ENCODE measurements at places on chromosomes 7 and 10.

- DNase-seq: no peak
Measured at GRCh38 chr10:14601326-14601725, 173.4 kb downstream of the FAM107B start.

- no peak for DNase-seq
Measured at GRCh38 chr7:134845461-134845860, 66.0 kb downstream of the CALD1 start.

DNA sequence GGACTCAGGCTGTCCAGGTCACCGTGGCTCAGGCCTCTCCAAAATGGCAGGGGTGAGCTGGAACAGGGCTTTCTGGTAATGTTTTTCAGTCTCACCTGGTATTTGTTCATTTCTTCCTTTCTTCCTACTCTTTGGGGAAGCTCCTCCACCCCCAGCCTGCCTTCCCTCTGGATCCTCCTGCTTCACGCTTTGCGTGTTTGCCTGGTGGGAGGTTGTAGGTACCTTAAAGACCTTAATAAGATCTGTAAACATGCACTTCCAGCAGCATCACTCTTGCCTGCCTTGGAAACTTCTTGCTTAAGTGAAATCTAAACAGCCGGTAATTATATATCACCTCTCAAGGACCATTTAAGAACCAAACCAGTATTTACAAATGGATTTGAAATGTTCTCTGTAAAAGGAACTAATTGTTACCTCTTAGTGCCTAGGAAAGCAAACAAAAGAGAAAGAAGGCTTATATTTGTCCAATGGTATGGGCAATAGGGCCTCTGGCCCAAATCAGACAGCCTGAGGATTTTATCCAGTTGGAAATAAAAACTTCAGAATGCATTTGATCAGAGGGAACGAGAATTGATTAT, 339.9 kb downstream of the CCSER2 start:
- no peak for DNase-seq

DNA sequence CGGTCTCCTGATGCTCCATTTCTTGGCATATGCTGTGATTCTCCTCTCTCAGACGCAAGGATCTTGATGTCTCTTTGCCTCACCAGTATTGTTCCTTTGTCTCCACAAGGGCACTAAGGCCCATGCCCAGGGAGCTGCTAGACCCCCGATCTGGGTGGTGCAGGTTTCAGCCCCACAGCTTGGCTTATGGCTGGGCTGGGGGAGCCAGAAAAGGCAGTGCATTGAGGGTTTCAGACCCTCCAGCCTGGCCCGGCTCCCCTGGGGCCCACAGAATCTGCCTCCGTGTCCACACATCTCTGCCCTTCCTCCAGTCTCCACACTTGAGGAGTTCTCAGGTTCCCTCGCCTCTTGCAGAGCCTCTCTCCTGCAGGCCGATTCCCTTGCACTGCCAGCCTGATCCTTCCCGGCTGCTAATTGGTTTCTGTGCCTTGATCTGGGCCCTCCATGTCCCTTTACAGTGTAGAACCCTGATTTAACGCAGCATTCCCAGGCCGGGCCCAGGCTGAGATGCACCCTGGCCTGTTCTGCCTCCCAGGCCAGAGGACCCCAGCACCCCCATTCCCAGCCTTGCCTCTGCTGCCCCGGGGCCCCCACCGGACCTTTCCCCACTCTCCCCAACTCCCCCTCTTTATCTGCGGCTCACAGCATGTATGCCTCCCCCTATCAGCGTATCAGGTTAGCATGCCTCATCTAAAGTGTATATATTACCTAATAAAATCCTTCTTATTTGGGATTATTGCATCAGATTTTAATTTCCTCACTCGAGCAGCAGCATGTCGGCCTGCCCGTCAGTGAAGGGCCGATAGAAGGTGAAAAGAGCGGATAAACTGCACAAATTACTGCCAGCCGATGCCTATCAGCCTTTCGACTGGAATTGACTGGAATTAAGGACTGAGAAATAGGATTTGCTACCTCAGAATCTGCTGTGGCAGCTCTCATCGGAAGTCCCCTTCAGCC, 145.7 kb downstream of the C10orf105 start:
- no peak for DNase-seq

GRCh38 chr10:132001238-132001972, 19.7 kb upstream of the BNIP3 start:
- DNase-seq: no peak

DNA sequence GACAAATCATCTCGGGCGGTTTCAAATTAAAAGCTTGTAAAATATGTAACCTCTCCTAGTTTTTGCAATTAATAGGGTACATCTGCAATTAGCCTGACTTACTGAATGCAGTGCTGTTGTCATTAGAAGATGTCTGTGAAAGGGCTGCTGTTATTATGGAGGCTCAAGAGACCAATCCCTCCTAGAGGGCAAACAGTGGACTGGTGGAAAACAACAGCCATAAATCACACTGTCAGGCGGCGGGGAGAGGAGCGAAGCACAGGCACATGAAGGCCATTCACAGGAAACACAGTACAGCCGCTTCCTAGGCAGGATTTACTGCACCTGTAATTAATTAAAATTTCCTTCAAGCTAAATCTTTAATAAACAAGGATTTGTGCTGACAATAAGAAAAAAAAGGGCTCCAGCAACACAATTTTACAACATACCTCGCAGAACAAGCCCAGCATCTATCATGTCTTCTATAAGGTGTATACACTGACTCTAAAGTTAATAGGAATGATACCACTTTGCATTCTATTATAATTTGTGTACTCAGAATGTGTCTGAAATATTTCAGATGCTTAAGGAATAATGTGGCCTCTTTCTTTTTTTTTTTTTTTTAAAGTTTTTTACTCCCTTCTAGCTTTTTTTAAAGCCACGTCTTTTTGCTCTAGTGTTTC, 50.7 kb downstream of the ERCC6 start:
- no peak for DNase-seq

DNA sequence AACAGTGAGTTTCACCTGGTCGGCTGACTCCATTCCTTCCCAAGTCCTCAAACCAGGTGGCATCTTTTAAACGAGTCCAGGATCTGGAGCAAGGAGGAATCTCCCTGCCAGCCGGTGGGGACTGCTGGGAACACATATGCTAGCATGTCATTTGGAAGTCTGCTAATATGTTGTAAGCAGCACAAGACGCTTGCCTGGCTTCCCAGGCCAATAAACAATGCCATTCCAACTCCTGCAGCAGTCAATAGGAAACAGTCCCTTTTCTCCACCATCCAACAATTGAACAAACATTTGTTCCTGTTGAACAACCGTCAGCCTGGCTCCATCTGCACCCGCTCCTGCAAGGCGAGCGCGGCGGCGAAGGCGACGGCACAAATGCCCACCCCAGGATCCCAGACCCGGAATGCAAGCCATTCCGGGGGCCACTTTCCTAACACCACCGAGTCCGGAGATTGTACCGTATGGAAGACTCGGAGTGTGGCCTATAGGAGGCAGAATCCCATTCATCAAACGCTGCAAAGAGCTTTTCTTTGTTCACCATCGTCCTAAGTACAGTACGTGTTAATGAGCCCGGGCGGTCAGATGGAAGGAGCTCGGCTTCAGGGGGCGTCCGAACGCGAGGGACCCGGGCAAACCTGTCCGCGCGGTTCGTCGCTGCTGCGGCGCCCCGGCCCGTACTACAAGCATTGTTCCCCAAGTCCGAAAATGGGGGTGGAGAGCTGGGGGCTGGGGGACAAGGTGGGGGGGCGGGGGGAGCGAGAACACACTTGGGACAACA, 1.6 kb downstream of the FAM53B start:
- no peak for DNase-seq

All from activated CD4-positive, alpha-beta T cell treated with anti-CD3 and anti-CD28 coated beads, Interleukin-2, Interleukin-4, amounts not matched to agents 100 ng/mL and 50 ng/mL, durations not matched to agents 16 hours and 8 hours (primary cell).